G401 (cell line): ENCODE measurements at places on chromosomes 5 and 9.

DNA sequence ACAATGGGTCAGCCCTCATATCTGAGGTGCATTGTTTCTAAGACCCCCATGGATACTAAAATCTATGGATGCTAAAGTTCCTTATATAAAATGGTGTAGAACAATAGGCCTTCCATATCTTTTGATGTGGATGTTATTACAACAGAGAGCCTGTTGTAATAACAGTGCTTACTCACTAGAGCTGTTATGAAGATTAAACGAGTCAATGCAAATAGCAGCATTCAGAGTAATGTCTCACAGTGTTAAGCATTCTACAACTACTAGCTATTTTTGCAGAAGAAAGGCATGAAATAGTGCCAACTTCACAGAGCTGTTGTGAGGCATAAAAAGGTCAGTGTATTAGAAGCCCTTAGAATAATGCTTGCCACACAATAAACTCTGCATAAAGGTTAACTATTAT, 13.0 kb downstream of the CHSY3 start:
- DNase-seq: no peak

DNA sequence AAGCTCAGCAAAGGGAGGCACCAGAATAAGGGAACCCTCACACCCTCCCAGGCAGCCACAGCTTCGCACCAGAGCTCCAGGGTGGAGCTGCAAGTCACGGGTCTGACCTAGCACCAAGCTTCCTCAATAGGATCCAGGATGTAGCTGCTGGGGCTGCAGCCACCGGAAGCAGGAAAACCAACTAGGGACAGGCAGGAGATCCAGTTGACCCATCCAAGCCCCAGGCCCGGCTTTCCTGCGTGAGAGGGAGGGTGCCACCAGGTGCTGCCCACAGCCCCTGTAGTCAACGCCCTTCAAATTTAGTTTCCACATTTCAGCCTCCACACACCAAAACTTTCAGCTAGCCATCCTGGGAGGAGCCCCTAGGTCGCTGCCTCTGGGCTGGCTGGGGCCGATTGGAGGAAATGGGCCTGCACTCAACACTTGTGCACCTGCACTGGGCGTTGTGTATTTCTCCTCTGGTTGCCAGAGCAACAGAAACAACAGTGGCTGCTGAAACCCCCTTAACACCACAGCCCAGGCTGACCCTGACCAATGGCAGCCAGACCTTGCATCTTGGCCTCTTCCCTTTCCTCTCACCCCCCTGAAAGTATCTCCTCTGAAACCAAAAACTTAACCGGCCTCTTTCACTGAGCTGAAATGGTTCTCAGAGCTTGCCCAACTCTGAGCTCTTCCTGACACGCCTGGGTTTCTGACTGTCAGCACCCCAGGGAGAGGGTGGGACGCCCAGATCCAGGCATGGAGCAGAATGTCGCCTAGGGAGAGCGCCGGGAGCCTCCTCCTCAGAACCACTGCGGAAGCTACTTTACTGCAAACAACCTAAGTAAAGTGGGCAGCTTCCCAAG, 226.5 kb upstream of the MAP3K1 start:
- DNase-seq: no peak

DNA sequence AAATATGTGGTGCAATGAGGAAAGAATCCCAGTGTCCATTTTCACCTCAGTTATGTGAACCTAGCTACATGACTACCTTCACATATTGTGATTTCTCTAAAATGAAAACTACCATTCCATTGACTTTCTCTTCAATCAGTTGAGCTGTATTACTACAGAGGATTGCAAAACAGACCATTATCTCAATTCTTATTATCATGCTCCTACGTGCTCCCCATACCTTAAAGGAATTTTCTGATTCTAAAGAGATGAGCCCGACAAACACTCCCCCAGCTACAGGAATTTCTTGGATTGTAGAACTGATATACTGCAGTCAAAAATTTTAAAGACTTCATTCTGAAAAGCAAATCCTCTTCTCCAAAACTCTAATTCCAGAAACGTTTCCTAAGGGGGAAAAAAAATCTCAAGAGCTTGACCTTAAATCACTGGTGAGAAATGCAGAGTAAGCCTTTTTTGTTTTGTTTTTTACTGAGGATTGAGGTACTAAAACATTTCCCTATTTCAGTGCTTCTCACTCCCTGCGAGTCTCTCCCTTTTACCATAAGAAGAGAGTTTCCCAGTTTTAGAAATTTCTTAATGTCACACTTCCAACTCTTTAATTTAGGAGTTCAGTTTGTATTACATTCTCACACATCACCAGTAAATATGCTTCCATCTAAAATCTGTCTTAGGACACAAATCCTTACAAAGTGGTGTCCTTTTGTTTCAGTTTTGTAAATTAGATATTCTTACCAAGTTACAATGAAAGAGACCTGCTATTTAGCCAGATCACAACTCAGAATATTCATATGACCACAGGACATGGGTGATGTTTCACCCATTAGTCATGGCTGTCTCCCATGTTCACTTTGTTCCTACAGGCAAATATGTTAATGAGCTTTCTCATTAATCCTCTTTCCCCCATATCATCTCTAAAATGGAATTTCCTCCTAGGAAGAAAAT, 203.8 kb downstream of the TSSK1B start:
- DNase-seq: no peak

- no peak for DNase-seq
These were observed 6.8 kb downstream of the MGAT1 start for GRCh38 chr5:180795771-180796313.

- peak; percentile 77 for DNase-seq
These were observed at the start of gene CIZ1 for GRCh38 chr9:128191406-128192046. TSS of gene CIZ1 (minus strand) at chr9:128191572. CDS start at chr9:128190857, 715 bp downstream.

GRCh38 chr5:34487159-34487879, 168.8 kb upstream of the RAI14 start:
- DNase-seq: no peak

GRCh38 chr9:86747711-86748110, 199.6 kb downstream of the GAS1 start:
- DNase-seq: no peak

DNA sequence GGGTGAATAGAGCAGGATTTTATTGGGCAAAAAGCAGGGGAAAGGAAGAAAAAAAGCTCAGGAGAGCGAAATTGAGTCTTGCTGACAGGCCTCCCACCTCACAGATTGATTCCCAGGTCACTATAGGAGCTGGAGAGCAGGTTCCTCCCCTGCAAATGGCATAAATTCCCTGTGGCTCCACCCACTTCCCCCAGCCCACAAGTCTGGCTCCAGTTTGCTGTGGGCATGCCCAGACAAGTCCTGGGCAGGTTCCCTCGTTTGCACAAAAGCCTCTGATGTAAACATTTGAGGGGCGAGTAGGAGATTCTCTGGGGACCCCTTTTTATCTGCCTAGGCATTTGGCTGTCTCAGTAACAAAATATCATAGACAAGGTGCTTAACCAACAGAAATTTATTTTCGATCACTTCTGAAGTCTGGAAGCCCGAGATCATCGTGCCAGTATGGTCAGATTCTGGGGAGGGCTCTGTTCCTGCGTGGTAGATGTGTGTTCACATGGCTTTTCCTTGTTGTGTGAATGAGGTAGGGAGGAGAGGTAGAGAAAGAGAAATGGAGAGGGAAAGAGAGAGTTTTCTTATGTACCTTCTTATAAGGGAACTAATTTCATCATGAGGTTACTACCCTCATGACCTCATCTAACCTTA, 614.5 kb downstream of the MAT2B start:
- peak; percentile 23 for DNase-seq

DNA sequence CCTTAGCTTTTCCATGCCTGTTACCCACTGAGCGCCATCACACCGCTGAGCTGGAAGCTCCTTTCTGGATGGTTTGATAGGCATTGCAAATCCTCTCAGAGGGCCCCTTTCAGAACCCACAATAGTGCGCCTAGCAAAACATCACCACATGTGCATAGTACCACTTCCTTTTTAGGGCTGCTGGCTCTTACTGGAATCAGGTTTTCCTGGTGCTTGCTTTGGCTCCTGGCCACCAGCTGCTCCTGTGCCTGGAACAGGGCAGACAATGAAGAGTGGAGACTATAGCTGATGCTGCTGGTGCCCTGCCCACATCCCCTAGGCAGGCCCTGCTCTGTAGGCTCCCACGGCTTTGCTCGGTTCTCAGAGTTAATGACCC, 163.6 kb upstream of the SEMA6A start:
- no peak for DNase-seq

DNA sequence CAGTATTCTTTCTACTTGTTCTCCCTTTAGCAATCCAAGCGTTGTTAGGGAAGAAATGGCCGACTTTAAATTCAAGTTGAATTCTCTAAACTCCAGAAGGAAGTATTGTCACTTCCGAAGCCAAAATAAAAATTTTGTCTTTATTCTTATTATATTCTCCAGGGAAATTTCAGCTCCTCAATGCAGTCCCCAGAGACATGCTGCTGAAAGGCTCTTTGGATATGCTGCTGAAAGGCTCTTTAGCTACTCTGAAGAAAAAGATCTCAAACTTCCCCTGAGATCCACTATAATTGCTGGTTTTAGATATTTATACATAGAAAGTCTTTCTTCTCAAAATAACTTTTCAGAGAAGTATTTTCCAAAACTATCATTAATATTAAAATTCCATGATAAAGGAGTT, 92.3 kb upstream of the PARP8 start:
- no peak for DNase-seq

DNA sequence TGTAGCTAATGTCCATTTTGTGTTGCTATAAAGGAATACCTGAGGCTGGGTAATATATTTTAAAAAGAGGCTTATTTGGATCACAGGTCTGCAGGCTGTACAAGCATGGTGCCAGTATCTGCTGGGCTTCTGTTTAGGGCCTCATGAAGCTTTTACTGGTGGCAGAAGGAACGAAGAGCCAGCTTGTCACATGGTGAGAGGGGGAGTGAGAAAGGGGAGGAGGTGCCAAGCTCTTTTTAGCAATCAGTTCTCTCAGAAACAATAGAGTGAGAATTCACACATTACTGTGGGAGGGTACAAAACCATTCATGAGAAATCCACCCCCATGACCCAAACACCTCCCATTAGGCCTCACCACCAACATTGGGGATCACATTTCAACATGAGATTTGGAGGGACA, 340.9 kb downstream of the RASEF start:
- no peak for DNase-seq

DNA sequence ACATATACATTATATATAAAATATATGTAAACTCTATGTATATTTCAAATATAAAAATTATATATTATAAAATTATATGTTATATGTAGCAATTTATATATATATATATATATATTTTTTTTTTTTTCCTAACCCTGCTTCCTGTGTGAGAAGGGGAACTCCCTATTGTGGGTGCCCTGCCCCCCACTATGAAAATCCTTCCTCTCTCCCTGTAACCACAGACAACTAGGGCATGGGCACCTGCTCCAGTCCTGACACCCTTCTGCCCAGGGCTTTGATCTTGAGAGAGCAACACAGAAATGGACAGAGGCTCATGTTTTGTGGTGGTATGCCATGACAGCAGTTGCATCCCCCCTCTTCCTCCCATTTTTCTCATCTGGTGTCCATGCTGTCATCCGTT, 148.7 kb upstream of the IL12B start:
- DNase-seq: no peak

GRCh38 chr9:130944510-130945058, 5.5 kb upstream of the FIBCD1 start:
- no peak for DNase-seq

GRCh38 chr5:136506131-136506530, 140.8 kb upstream of the TRPC7 start:
- no peak for DNase-seq

DNA sequence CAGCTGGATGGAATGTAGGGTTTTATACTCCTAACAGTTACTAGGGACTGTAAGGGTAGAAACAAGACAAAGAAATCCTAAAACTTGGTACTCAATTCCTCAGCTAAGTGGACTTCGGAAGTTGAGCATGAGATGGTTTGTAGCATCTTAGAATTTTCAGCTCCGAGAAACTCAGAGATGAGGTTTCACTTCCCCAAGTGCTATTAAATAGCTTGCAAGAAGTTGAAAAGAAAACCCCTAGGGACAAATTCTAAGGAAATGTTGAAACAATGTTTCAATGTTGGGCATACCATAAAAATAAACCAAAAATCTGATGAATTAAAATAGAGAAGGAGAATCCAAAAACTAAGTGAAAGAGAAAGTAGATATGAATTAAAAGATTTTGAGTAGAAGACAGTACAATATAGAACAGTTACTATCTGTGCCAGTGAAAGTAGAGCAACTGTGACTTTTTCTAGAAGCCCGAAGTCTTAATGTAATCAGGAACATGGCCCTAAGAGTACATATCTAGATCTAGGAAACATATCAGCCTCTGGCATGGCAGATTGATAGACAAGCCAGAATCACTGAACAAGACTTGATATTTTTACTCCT, 308.6 kb upstream of the RGMB start:
- no peak for DNase-seq

GRCh38 chr9:74205056-74205455, 292.1 kb upstream of the RORB start:
- DNase-seq: no peak

DNA sequence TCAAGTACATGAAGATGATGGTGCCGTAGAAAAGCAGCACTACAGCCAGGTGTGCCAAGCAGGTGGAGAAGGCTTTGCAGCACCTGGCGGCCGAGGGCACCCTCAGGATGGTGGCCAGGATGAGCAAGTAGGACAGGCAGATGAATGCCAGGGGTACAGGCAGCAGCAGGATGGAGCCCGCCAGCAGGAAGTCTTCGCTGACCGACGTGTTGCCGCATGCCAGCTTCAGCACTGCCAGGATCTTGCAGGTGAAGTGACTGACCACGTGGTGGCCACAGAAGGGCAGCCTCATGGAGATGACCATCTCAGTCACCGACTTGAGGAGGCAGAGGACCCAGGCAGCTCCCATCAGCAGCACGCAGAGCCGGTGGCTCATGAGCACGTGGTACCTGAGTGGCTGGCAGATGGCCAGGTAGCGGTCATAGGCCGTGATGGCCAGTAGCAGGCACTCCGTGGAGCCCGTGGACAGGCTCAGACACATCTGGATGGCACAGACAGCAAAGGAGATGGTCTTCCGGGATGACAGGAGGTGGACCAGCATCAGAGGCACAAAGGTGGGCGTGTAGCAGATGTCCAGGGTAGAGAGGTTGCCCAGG, 482 bp downstream of the OR13J1 start:
- DNase-seq: no peak

- DNase-seq: no peak
These were observed 5.4 kb upstream of the MYORG start for GRCh38 chr9:34382054-34382453.

- DNase-seq: no peak
These were observed 144.0 kb downstream of the DTWD2 start for GRCh38 chr5:118844351-118844750.

- no peak for DNase-seq
These were observed 27.0 kb downstream of the VCAN start for GRCh38 chr5:83498585-83498984.

DNA sequence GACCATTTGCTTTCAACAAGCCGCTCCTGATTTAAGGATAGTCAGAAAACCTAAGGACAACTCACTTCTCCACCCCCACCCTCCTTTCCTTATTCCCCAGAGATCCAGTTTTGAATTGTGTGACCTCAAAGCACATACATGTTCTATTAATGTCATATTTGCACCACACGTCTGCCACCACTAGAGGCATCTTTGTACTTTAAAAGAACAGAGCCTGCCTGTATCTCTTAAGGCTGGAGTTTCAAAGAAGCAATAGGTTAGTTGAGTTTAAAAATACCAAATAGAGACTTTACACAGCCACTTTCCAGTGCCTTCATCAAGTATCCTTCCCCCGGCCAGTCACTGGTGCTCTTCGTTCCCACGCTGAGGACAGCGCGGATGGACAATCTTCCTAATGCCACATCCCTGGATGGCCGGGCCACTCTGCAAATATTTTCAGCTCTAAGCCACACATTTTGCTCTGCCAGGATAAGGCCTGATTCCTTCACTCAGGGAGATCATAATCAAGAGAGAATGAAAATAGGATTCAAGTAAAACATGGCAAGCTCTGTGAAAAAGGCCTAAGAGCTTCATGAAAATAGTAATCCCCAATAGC, 146.3 kb downstream of the SNCAIP start:
- no peak for DNase-seq

- no peak for DNase-seq
These were observed 9.4 kb upstream of the PRSS3 start for GRCh38 chr9:33785914-33786313.
